NK-92 treated with Interleukin-12 subunit alpha and Interleukin-12 subunit beta, amount 100 ng/mL, for 24 hours (cell line): ENCODE measurements at places on chromosomes 2 and 18.

DNA sequence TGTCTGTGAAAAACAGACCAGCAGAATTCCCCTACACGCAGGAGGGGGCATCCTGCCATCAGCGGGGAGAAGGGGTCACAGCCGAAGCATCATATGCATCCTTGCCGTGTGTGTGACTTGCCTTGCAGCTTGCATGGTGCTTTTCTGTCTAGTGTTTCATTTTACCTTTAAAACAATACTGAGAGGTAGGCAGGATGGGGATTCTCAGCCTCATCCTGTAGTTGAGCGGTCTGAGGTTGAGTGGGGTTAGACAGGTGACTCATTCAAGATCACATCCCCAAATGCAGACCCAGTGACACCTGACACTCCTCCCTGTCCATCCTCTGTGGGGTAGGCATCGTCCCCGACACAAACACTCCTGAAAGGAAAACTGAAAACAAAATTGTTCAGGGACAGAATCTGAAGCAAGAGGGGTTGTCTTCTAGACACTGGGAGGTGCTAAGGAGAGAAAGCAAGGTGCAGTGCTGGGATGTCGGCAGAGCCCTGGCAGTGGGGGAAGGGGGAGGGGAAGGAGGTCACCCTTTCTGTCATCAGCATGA is 7.9 kb downstream of the ARL4C start:
- peak; percentile 86 for DNase-seq

DNA sequence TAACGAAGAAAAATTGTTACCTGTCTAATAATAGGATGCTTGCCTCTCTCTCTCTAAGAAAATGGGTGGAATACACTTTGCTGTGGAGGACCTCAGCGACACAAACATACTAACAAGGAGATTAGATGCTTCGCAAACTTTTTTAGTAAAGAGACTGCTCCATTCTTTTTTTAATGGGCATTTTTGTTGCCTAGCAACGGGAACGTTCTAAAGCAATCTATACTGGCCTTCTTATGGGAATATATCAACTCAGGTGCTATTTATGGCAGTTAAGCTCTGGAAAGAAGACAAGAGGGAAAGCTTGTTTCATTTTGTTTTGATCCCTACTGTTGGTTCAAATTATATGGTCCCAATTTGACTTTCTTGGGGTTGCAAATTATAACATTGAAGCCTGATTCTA is 86.8 kb upstream of the CBLN2 start:
- no peak for DNase-seq

GRCh38 chr2:133175926-133176325 is 392.3 kb downstream of the NCKAP5 start:
- no peak for DNase-seq

GRCh38 chr2:171289316-171289715 is 128.6 kb upstream of the TLK1 start:
- DNase-seq, result no peak

DNA sequence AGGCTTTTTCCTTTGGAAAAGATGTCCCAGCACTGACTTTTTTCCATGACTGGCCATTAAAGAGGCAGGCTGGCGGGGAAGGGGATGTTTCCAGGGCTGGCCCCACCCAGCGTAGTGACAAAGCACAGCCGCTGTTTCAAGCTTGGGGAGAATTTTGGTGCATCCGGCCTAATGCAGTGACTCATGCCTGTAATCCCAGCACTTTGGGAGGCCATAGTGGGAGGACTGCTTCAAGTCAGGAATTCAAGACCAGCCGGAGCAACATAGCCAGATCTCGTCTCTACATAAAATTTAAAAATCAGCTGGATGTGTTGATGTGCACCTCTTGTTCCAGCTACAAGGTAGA is 78.0 kb upstream of the SH3BP4 start:
- no peak for DNase-seq

DNA sequence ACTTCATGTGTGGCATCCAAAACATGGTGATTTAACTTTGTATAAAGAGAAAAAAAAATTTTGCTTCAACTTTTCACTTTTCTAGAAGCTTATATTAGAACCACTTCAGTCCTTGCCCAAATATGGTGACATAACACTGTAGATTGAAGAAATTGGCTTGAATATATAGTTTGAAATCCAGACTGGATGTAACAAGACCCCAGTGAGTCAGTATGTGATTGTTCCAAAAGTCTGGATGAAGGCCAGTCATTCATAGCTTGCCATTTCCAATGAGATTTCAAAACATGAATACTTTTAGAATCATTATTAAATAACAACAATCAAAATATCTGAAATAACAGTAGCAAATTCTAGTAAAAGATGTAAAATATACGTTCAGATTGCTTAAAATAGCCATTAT is 104.8 kb upstream of the FN1 start:
- DNase-seq, result no peak

DNA sequence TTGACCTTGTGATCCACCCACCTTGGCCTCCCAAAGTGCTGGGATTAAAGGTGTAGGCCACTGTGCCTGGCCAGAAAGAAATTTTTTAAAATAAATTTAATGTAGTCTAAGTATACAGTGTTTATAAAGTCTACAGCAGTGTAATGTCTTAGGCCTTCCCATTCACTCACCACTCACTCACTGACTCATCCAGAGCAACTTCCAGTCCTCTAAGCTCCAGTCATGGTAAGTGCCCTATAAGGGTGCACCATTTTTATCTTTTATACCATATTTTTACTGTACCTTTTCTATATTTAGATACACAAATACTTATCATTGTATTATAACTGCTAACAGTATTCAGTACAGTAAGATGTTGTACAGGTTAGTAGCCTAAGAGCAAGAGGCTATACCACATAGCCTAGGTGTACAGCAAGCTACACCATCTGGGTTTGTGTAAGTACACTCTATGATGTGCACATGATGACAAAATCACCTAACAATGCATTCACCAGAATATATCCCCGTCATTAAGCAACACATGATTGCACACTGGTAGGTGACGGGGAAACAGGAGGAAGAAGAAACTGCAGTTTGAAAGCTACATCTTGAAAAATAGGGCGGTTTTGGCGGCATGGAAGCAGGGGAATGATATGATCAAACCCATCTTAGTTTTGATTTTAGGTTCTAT is 105.1 kb upstream of the ITGB6 start:
- DNase-seq, result no peak

- DNase-seq, result no peak
These were observed 42.7 kb upstream of the PELI1 start for GRCh38 chr2:64186699-64187605.

GRCh38 chr2:173229086-173229485 is 125.6 kb upstream of the CDCA7 start:
- no peak for DNase-seq

DNA sequence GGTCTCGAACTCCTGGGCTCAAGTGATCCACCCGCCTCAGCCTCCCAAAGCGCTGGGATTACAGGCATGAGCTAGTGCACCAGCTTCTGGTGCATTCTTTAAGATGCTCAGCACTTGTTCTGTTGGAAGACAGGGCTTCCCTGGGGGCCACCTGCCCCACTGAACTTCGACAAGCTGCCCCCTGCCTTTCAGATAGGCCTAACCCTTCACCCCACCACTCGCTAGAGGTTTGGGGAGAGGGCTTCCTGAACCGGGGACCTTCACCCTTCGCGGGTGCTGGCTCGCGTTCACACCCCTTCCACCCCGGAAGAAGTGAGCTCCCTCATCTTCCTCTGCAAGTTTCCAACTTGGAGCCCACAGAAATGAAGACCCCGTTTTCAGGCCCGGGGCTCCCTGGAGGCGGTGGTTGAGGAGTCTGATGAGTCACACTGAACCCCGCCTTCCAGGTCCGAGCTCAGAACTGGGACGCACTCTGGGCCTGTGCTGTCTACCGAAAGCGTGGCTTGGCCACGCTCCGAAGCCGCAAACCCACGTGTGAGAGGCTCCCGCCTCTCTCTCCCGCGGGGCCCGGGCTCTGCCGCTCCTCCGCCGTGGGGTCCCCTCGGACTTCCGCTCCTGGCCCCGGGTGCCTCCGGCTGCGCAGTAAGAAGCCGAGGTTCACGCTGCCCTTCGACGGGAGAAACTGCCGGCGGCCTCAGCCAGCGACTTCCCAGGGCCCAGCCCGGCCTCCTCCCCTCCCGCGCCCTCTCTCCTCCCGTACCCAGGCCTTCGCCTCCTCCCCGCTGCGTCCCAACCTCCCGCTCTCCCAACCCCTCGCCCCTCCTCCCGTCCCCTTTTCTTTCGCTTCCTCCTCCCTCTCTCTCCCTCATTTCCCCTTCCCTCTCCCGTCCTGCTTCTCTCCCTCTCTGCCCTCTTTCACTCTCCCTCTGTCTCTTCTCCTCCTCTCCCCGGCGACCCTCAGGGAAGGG is 47.5 kb upstream of the SP3 start:
- no peak for DNase-seq

- DNase-seq, result no peak
These were observed 247.1 kb upstream of the NT5C1B start for GRCh38 chr2:18836436-18836835.

GRCh38 chr2:223000872-223001796 is 50.9 kb upstream of the KCNE4 start:
- no peak for DNase-seq

DNA sequence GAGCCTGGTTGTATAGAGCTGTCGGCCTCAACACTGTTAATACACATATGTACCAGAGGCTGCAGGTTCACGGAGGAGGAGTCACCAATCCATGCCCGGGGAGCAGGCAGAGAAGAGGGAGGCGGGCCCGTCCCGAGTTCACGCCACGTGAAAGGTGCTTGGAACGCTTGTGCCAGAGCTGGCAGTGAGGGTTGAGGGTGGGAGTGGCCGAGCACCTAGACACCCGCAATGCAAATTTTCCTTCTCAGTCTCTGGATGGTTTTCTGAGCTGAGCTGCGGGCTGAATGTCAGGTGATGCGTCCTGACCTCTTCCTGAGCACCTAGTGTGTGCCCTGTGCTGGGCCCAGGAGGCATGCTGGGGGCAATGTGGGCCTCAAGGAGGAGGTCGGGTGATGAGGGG is 52.2 kb downstream of the ODC1 start:
- DNase-seq, result no peak

GRCh38 chr2:23838581-23838980 is 88.3 kb downstream of the ATAD2B start:
- no peak for DNase-seq

DNA sequence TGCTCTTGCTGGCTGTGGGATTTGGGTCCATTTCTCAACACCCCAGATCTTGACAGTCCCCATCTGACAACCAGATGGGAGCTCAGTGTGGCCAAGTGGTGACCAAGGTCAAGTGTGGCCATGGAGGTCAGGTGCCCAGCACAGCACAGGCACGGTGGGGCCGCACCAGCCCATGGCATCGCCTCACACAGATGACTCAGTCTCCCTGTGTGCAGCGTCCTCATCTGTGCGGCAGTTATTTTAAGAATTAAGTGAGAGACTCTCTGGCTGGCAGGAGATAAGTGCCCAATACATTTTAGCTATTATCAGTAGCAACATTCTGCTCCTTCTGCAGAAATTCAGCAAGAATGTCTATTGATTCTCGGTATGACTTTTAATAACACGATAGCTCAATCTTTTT is 167.2 kb downstream of the DDX1 start:
- no peak for DNase-seq

DNA sequence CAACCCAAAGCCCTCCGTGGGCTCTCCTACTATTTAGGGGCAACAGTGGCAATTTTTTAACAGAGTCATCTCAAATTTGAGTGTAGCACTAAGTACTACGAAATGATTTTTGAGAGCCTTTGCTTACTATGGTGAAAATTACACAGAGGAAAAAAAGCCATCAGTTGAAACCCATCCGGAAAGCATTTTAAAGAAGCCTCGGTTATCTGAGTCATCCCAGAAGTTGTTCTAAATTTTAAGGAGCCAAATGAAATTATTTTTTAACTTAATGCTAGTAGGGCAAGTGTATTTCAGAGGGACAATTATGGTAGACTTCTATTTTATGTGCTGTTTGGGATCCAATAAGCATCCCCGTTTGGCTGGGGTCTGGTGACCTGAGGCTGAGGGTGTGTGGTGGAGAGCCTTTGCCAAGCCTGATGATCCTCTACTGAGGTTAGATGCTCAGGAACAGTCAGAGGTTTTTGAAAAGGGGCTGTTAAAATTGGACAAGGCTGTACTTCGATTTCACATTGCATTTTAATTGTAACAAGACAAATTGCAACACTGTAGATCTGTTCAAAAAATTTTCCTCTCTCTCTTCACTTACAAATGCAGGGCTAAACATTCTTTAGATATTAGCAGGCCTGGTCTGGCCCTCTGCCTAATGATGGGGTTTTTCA is 47.0 kb downstream of the RAPGEF4 start:
- DNase-seq, result no peak

GRCh38 chr2:80496346-80496745 is 191.8 kb upstream of the LRRTM1 start:
- no peak for DNase-seq

- DNase-seq, result no peak
These were observed 31.8 kb downstream of the KLF7 start for GRCh38 chr2:207133820-207134519.

DNA sequence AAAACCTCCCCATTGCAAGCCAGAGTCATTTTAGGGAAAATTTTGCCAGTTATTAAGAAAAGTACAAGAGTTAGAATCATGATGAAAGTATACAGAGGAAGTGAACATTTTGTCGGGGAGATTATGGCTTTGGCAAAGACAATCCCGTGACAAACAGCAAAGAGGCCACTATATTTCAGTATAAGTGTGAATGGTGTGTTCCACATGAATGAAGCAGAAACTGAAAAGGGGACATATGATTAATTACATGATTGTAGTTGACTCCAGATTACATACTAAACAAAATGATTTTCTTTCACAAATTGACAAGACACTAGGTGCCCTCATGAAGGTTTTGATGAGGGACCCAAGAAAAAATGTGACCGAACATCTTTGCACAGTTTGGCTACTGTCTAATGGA is 42.0 kb downstream of the SP140 start:
- no peak for DNase-seq

GRCh38 chr18:79433431-79433830 is 37.7 kb downstream of the NFATC1 start:
- no peak for DNase-seq

- DNase-seq, result no peak
These were observed 298.2 kb downstream of the TCF4 start for GRCh38 chr18:55289775-55290174.

DNA sequence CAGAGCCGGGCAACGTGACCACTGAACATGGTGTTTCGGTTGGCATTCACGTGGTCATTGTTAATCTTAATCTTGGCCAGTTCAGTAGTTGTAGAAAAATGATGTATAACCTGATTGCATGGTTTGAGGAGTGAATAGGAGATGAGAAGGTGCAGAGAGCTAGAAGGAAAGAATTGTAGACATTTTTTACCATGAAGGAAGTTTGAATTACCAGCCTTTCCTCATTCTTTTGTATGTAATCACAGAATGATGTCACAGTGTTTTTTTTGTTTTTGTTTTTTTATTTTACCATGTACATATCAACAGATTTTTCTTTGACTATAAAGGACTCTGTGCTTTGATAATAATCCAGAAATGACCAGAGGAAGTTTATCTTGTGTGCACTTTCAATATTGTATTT is 126.3 kb downstream of the LTBP1 start:
- no peak for DNase-seq
